Endothelial cell (in vitro differentiated cells): ENCODE measurements at places on chromosomes 2 and 18. TPM values are rescaled to one million over a fixed set of nuclear protein-coding genes. Genes with fewer than 3 reads are reported as not detected.
A peak's percentile ranks its signal among the peaks of the same experiment; 100 is the strongest.

GRCh38 chr2:102013206-102014040 is 21.7 kb downstream of the IL1R2 start:
- no peak for DNase-seq

DNA sequence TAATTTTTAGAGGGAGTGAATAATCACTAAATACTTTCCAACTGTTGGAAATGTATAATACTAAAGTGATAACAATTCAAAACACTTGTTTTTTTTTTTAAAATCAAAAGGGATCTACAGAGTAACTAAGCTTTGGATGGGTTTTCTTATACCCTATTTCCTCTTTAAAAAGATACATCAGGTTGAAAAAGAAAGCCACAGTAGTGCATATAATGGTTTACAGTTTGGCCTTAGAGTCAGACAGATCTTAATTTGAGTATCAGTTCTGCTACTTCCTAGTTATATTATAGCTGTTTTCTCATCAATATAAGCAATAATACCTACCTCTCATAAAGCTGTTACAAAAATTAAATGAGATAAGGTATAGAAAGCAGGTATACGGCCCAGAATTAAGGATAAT is 28.5 kb downstream of the PSME4 start:
- DNase-seq: no peak

DNA sequence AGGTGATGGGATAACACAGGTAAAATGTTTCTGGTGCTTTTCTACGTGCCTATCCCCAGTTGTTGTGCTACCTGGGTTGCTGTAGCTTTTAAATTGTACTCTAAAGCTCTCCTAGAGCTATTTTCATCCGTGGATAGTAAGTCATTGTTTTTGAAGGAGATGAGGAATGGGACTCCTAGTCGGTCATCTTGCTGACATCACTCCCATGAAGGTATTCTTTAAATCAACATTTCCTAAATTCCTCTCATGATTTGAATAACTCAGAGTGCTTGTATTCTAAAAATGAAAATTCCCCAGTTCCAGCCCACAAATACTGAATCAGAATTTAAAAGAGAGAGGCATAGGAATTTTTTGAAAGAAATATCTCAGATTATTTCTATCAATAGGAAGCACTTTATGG is 44.3 kb downstream of the CCDC148 start:
- DNase-seq: no peak

Gene ZAP70
- 93.4 TPM for total RNA-seq

GRCh38 chr2:226839161-226839560 is 3.3 kb downstream of the RHBDD1 start:
- DNase-seq: no peak

- DNase-seq: no peak
These were observed 763.9 kb downstream of the TMEM182 start for GRCh38 chr2:103525756-103526155.

- no peak for DNase-seq
These were observed 30.0 kb upstream of the ANXA4 start for GRCh38 chr2:69711971-69712370.

DNA sequence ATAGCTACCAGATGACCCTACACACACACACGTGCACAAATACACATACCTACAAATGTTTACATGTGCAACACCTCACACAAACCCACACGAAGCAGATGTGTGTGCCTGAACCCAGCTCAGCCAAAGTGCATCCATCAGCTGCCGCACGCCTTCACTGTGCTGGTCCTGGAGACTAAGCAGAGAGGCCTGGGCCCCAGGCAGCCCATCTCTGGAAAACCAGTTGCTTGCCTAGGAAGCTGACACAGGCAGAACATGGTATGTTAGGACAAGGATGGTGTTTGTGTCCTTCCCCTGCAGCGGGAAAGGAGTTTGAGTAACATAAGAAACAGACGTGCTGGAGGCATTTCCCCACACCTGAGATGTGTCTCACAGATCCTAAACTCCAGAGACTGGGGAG is 86.7 kb downstream of the SEPTIN10 start:
- DNase-seq: no peak

- no peak for DNase-seq
These were observed 134.5 kb downstream of the NCK2 start for GRCh38 chr2:105879106-105879802.

Gene FHOD3
- 0.67 TPM for total RNA-seq

Gene ABCG8
- total RNA-seq: not detected

DNA sequence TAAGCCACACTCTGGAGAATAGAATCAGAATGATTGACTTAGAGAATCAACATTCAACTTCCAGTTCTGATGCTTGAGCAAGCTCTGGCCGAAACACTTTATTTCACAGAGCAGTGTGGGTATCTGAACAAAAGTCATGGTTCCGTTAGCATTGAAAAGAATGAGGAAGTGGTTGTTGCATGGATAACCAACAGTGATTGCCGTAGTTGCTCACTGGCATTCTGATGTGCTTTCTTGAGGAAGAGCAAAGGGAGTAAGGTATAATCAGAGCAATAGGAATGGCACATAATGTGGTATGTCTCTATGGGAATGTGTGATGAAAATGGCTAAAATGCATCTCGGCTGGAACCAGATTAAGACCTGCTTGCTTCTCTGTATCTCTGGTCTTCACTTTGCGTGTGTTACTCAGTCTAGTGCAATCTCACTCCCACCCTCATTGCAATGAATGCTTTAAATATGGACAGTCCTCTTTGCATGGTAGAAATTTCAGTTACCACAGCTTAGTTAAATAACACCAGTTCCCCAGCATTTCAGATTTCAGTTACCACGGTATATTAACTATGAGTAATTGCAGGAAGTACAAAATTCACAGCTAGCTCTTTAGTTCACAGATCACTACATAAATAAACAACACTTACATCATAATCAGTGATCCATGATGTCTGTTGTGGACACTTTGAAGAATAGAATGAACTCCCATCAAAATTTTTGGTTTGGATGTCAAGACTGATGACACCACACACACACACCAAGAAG is 7.8 kb upstream of the RAB12 start:
- no peak for DNase-seq

Gene DUSP19
- total RNA-seq: 2.4 TPM

GRCh38 chr2:203484266-203485112 is 50.6 kb downstream of the RAPH1 start:
- DNase-seq: no peak

DNA sequence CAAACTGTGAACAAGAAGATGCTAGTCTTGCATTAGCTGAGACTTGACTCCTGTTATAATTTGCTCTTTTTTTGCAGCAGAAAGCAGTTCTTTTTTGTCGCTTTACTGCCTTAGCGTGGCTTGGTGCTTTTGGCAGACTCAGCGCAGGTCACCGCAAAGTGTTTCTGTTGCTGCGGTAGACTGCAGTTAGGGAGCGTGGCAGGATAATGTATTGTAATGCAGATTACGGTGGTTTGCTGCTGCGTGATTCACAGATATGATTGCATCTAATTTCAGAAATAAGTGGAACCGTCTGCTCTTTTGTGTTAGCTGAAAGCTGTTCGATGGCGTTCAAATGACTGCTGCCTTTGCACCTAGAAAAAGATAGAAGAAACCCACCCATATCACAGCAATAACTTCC is 131.6 kb upstream of the SATB2 start:
- DNase-seq: no peak

Gene CD28
- total RNA-seq: not detected

DNA sequence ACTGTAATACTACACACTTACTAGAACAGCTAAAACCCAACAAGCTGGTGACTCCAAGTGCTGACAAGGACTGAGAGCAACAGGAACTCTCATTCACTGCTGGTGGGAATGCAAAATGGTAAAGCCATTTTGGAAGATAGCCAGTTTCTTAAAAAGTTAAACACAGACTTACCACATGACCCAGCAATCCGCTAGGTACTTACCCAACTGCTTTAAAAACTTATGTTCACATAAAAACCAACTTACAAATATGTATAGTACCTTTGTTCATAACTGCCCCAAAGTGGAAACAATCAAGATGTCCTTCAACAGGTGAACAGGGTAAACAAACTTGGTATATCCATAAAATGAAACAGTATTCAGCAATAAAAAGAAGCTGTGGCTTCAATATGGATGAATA is 153.1 kb upstream of the ZFP36L2 start:
- no peak for DNase-seq

DNA sequence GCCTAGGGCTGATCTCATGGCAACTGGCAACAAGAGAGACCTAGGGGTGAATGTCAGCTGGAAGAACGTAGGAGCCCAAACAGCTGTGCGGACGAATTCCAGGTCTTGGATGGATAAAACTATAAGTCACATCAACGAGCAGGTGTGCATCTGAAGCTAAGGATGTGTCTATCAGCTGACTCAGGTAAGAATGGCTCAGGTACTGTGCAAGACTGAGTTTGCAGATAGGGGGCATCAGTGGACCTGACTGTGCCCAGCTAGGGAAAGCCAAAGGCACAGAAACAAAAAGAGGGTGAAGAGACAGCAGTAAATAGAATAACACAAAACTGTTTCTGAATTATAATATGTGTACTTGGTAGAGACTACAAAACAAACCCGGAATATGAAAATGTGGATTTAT is 357.3 kb downstream of the ZEB2 start:
- peak; percentile 18 for DNase-seq

DNA sequence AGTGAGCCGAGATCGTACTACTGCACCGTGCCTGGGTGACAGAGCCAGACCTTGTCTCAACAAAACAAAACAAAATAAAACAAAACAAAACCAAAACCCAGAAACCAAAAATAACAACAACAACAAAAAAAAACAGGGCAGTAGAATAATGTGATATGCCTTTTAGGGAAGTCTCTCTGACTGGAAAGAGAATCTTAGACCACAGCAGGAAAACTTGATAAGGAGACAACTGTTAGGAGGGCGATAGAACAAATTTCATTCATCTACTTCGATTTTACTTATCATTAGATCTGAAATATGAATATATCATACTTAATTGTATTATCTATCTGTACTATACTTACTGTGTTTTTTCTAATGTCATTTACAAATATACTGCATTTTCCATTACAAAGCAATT is 109.0 kb upstream of the CNTNAP5 start:
- DNase-seq: no peak

DNA sequence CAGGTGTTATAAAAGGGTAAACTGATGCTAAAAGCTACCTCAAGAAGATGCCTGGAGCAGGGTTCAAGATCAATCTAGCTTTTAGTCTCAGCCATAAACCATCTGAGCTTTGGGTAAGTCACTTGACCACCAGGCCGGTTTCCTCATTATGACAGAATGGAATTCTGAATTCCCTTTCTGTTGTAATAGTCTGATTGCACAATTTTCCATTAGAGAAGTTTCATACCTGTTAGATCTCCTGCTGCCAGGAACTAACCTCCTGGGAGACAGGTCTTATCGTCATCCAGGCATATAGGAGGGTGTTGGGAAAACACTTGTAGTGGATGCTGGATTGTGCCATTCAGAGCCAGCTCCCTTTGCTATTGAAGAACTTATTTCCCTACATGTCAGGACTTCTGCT is 272.5 kb downstream of the TDRD15 start:
- DNase-seq: no peak

Gene ALKAL2
- total RNA-seq: 3.2 TPM

GRCh38 chr2:11245322-11245721 is 90.1 kb downstream of the SLC66A3 start:
- no peak for DNase-seq

Gene CCDC150
- total RNA-seq: 12.4 TPM
